NCI-H1417 treated with DMSO at 0.1 percent for 48 hours (cell line): ENCODE measurements at places on chromosomes 3 and 15.

GRCh38 chr3:184887574-184887973, 75.6 kb downstream of the VPS8 start:
- DNase-seq, result no peak

GRCh38 chr15:38471974-38472373, 18.0 kb downstream of the FAM98B start:
- no peak for DNase-seq

- DNase-seq, result no peak
Observed at GRCh38 chr3:134397755-134398154, 23.5 kb upstream of the AMOTL2 start.

GRCh38 chr3:115550285-115550761, 73.0 kb upstream of the GAP43 start:
- no peak for DNase-seq

DNA sequence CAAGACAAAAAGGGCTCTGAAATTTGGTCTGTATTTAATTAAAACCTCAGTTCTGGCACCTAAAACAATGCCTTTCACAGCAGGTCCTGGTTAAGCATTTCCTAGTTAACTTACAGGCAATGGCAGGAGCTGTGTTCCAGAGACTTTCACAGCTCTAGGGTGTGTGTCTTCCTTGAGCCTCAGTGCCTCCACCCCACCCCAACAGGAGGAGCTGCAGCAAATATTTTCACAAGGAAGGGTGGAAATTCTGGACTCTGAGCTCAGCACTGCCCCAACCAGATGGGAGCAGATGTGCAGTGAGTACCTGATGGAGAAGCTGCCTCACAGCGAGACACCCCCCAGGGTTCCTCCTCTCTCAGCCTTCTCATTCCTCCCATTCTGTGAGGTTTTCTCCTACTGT, 106.3 kb upstream of the SPATA12 start:
- no peak for DNase-seq

GRCh38 chr3:55282994-55283393, 204.1 kb downstream of the WNT5A start:
- DNase-seq, result no peak

GRCh38 chr15:100703671-100704070, 101.3 kb downstream of the ASB7 start:
- DNase-seq, result no peak

GRCh38 chr3:46299608-46300460, 54.1 kb upstream of the CCR2 start:
- DNase-seq, result no peak
